Breast epithelium (tissue), 4 donors: ENCODE measurements at places on chromosomes 2 and 18.

DNA sequence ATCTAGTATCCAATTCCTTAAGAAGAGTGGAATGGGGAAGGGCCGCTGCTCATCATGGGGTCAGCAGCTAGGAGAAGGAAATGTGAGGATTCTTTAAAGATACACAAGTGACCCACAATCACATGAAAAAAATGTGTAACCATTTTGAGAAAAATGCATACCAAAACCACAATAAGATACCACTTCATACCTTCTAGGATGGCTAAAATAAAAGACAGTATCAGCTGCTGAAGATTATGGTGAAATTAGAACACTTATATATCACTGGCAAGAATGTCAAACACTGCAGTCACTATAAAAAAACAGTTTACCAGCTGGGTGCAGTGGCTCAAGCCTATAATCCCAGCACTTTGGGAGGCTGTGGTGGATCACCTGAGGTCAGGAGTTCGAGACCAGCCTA is 67.9 kb downstream of the C2orf74 start:
- DNase-seq = no peak
- no peak overlapping the region for H3K27ac ChIP-seq
- H3K4me3 ChIP-seq = no peak overlapping the region
- peaks cover 3% of the 10 kb centered on the region for H3K36me3 ChIP-seq
- H3K27me3 ChIP-seq = no peaks in the 10 kb centered on the region
- H3K4me1 ChIP-seq = no peaks in the 10 kb centered on the region

DNA sequence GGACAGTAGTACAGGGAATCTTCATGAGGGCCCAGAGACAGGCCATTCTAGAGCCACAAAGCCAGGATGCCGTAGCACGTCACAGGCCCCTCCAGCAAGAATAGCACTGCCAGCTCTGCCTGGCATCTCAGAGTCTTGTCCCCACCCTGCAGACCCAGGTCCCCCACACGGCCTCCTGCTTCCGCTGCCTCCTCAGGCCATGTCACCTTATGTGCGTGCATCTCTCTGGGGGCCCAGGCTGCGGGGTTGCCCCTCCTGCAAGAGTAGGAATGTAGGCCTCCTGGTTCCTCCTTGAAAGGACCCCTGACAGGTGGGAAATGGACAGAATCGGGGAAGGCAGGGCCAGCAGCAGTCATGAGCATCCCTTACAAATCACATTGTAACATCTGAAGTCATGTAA is 49.8 kb downstream of the ADI1 start:
- no peaks in the 10 kb centered on the region for H3K36me3 ChIP-seq
- DNase-seq = no peak
- H3K27ac ChIP-seq = peak overlapping the region; percentile 92
- no peaks in the 10 kb centered on the region for H3K27me3 ChIP-seq
- H3K4me3 ChIP-seq = no peak overlapping the region

GRCh38 chr2:219327719-219328118 is 4.8 kb downstream of the RESP18 start:
- no peak overlapping the region for H3K27ac ChIP-seq
- no peaks in the 10 kb centered on the region for H3K36me3 ChIP-seq
- no peak for DNase-seq
- no peaks in the 10 kb centered on the region for H3K4me1 ChIP-seq
- peaks cover 22% of the 10 kb centered on the region for H3K27me3 ChIP-seq

- H3K27ac ChIP-seq = no peak overlapping the region
- H3K27me3 ChIP-seq = no peaks in the 10 kb centered on the region
- no peak for DNase-seq
- H3K4me1 ChIP-seq = no peaks in the 10 kb centered on the region
- no peaks in the 10 kb centered on the region for H3K36me3 ChIP-seq
These were observed 208.1 kb downstream of the BABAM2 start for GRCh38 chr2:28098501-28099225.

GRCh38 chr2:238528953-238529781 is 102.4 kb downstream of the ASB1 start:
- DNase-seq = no peak
- H3K4me3 ChIP-seq = no peak overlapping the region
- no peaks in the 10 kb centered on the region for H3K4me1 ChIP-seq
- no peaks in the 10 kb centered on the region for H3K36me3 ChIP-seq
- no peak overlapping the region for H3K27ac ChIP-seq
